EH (cell line): ENCODE measurements at places on chromosomes 13 and 19.
A peak's percentile ranks its signal among the peaks of the same experiment; 100 is the strongest.

DNA sequence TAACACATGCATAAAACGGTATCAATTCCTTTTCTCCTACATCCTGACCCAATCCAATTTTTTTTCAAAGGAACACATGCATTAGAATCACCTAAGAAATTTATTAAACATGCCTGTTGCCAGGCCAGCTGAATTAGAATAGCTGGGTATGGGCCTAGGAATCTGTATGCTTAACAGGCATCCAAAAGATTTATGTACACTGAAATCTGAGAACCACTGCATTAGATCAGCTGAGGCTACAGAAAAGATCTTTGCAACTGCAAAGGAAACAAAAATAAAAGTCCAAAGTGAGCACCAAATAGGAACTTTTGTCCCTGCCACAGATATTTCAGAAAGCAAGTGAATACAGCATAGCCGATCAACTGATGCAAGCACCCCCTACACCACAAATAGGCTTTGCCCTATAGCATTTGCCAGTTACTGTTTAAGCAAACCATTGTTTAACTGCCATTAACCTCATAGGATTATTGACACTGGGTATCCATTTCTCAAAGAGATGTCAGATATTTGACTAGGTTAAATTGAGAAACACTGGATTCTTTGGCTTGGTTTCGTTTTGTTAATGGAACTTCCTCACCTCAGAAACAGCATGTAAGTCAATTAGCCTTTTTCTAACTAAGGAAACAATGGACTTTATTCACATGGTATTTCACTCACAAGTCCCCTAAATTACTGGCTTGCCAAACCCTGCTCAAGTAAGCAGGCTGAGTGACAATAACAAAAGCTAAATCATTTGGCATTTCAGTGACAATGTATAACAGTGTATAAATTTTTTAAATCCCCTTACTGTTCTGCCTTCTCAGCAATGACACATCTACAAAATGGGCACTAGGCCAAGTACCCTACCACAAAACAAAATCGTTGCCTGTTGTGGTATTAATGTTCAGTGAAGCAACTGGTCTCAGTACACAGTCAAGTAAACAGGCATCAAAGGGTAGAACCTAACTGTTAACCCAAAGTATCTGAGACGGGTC is 67.8 kb downstream of the SUCLA2 start:
- no peak for DNase-seq

GRCh38 chr13:42275098-42275471 is 3.1 kb downstream of the AKAP11 start:
- DNase-seq: peak; percentile 7

DNA sequence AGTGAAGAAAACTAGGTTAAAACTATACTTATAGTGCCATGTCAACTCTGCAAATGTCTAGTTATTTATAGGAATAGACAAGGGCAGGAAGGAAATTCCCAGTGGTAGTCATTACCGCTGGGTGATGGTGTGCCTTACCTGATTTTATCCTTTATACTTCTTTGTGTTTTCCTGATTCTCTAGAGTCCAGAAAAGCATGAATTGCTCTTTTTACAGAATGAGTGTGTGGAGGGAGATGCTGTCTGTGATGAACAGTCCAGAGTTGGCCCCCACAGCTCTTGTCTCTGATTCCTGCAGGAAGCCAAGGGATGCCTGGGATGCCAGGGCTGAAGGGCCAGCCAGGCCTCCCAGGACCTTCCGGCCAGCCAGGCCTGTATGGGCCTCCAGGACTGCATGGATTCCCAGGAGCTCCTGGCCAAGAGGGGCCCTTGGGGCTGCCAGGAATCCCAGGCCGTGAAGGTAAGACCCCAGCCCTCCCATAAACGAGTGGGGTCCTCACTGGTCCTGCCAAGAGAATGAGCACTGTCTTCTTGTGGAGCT is 83.7 kb downstream of the RAB20 start:
- no peak for DNase-seq

- DNase-seq: peak; percentile 98
Measured at GRCh38 chr13:30142486-30143211, 164.7 kb downstream of the KATNAL1 start.

GRCh38 chr13:112603641-112604225 is 15.8 kb upstream of the TUBGCP3 start:
- peak; percentile 70 for DNase-seq

DNA sequence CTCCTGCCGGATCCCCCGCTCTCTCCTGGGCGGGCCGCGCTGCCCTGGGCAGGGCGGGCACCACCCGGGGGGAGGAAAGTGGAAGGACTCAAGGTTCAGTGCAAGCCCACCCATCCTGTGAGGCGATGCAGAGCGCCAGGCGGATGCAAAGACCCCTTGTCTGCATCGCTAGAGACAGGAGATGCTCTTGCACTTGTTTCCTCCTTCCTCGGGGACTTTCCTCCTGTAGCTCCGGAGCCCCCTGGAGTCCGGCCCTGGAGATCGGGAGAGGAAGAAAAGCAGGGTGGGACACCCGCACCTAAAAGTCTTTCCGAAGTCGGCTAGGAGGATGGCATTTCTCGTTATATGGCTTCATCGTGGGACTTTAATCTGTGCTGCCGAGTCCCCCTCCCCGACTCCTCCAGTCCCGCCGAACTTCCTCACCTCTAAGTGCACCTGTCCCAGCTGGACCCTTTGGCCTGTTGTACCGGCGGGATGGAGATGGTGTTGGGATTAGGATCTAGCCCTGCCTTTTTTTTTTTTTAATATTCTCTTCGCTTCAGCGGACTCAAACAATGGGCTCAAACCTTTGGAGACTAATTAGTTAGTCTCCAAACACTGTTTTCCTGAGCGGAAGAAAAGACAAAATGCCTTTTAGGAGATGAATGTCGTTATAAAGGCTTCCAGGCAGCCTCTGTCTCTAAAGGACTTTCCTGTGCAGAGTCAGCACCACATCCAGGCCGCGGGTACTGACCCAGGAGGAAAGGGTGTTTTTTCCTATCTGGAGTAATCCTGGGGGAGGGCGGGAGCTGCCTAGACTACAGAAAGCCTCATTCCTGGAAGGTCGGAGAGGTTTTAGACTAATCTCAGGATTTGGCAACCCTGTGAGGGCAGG is 725 bp downstream of the FAM124A start:
- DNase-seq: peak; percentile 3

GRCh38 chr13:112686364-112686763 is 3.5 kb upstream of the ATP11A start:
- no peak for DNase-seq

DNA sequence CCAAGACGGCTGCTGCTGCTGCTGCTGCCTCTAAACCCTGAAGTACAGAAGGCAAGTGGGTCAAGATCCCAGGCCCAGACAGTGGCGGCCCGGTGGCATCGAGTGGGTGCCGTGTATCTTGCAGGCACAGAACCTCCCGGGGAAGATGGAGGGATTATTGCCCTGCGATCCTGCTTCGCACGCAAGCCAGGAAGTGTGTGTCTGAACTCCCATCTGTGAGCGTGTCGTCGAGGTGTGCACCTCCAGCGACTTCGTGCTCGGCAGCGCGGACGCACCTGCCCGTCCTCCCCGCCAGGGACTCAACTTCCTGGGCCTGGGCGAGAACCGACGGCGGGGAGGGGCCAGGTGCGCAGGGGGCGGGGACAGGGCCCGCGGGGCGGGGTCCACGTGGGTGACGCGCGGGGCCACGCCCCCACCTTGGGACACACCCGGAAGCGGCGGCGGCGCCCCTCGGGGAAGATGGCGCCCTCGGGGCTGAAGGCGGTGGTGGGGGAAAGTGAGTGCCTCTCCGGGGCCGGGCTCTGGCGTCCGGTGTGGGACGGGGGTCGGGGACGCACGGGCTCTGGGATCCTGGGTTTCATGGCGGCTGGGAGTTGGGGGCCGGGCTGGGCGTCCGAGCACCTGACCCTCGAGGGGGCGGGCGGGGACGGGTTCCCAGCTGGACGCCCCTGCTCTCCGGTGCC is at the start of gene STXBP2:
Gene STXBP2, plus strand, starts transcription at position 420 of the 683 bp plus-strand sequence. Its CDS starts 40 bp downstream, at position 460.
- peak; percentile 32 for DNase-seq

DNA sequence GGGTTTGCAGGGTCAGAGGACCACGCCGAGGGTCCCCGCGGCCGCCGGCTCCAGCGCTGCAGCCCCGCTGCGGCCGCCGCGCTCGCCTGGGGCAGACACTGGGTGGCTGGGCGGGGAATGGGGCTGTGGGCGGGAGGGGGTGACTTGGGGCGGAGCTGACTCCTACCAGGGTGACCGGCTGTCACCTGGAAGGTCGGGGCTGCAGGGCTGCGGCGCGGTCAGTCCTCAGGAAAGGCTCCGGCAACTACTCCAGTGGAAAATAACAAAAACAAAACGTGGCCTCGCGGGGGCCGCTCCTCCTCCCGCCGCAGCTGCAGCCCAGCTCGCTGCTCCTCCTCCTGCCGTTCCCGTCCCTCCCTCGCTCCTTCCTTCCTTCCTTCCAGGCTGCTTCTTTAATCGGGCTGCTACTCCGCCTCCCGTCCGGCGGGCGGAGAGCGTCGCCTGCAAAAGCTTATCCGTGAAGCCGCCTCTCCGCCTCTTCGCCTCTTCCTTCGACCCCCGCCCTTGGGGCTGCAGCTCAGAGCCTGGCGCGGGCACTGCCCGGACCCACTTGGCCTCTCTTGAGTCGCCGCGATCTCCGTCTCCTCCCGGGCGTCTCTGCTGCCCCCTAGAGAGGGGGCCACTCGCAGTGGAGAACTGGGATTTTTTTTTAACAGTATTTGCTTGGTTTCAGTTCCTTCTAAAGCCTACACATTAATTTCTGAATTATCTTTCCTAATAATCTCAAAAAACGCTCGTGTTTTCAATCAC is at the start of gene TBC1D4:
Gene TBC1D4, minus strand, starts transcription at position 100 of the 750 bp plus-strand sequence. CDS start 402 bp downstream, outside the sequence.
- DNase-seq: peak; percentile 92

- no peak for DNase-seq
Measured at GRCh38 chr13:110664041-110664440, 41.9 kb downstream of the CARS2 start.
